ENCODE measurements at places on chromosomes 13 and 19.

DNA sequence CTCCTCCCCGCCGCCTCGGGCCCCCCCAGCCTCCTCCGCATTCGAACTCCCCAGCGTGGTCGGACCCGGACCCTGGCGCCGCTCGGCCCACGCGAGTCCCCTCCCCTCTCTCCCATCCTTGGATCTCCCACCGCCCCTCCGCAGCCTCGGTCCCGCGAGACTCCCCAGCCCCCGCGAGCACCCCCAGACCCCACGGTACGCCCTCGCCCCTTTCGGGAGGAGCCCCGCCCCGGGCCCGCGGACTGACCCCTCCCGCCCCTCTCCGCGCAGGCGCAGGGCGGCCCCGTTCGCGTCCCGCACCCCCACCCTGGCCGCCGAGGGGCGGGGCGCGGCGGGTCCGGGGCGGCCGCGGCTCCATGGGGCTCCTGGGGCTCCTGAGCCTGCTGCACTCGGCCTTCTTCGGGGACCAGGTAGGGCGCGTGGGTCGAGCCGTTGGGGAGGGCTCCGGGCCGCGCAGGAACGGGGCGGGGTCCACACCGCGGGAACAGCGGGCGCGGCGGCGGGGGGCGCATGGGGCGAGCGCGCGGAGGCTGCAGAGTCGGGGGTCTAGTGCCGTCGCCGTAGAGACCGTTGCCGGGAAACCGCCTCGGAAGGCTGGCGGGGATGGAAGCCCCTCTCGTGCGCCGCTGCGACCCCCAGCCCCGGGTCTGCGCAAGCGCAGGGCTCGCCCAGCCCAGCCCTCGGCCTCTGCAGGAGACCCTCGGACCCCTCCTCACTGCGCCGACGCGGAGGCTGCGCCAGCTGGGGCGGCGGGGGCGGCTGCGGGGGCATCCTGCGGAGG, 3.8 kb upstream of the APC2 start:
- DNase-seq = no peak

DNA sequence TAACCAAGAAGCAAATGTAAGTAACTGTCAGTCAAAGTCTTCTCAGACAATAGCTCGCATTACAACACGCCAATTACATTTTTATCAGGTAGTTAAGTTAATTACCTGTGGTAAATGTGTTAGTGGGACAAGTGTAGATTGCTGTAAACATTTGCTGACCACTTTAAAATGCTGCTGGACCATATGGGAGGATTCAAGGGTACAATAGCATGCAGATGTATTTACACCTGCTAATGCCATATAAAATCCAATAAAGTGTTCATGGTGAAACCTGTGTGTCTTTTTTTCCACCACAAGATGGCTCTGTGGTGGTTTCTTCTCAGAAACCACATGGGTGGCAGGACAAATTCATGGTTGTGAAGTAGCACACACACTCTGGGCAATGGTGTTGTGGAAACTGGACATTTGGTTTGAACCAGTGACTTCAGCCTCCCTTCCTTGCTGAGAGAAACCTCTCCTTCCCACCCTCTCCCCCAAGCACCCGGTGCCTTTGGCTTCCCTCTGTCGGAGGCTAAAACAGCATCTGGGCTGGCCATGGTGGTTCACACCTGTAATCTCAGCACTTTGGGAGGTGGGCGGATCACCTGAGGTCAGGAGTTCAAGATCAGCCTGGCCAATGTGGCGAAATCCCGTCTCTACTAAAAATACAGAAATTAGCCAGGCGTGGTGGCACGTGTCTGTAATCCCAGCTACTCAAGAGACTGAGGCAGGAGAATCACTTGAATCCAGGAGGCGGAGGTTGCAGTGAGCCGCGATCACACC, 18.1 kb upstream of the GTF3A start:
- DNase-seq = peak; percentile 67

DNA sequence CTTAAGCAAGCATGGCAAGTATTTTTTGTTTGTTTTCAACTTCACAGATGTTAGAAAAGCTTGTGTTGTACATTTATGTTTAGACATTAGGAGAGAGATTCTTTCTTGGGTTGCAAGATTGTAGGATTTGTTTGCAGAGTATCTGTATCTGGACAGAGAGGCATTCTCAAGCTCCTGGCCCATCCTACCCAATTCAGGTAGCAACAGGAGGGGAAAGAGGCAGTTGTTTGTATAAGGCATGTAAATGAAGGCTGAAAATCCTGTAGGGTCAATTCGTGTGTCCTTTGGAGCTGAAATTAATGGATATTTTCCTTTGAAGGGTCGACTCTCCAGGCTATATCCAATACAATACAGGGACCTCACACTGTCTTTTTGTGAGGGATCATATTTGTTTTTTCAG, 147.3 kb downstream of the KCNRG start:
- no peak for DNase-seq

GRCh38 chr19:7831452-7831851, 1.4 kb downstream of the EVI5L start:
- DNase-seq = no peak

- DNase-seq = no peak
Measured at GRCh38 chr19:16014923-16015804, 61.1 kb upstream of the TPM4 start.

DNA sequence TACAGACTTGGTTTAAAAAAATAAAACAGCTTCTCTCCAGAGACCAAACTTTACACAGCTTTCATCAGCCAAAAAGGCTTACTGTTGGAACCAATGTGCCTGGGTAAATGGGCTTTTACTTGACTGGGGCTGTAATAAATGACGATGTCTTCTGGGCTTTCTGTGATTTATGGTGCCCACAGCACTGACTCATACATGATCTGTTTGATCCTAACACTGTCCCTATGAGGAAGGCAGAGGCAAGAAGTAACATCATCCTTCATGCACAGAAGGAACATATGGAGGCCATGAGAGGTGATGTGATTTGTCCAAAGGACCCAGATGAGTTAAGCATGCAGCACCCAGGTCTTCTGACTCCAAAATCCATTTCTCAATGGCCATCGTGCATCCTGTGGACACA, 77.4 kb downstream of the DOCK9 start:
- DNase-seq = no peak

DNA sequence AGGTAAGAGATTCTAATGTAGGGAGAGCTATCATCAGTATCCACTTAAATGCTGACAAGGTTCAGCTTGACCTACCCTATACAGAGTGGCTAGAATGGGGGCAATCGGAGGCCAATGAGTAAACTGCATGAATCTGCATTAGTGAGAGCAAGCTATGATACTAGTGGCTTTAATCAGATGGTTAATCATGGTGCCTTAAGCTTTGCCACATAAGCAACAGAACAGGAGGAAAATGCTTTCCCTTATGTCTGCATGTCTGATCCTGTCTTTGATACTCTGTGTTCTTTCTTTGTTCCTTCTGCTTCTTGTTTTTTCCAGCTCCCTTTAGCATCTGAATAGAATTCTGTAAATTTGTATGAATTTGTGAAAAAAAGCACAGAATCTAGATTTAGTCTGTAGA, 91.1 kb downstream of the WDFY2 start:
- no peak for DNase-seq

Data from CD4-positive, alpha-beta T cell treated with Interleukin-15 for 4 hours (primary cell).